T-cell (primary cell): ENCODE measurements at places on chromosomes 5 and 9. TPM values are rescaled to one million over a fixed set of nuclear protein-coding genes. Genes with fewer than 3 reads are reported as not detected.

The FAT2 gene
- total RNA-seq, result not detected

The RNF208 gene
- 1.5 TPM for total RNA-seq

The TPPP gene
- total RNA-seq, result 1.2 TPM

The LCN2 gene
- not detected for total RNA-seq

The CRB2 gene
- total RNA-seq, result not detected

The AQP3 gene
- 85.7 TPM for total RNA-seq

The ATP6V0E1 gene
- total RNA-seq, result 156 TPM

The CACFD1 gene
- total RNA-seq, result 3.6 TPM

The PCDHB6 gene
- total RNA-seq, result not detected

The GFPT2 gene
- 1.6 TPM for total RNA-seq

The CAMK4 gene
- 232 TPM for total RNA-seq

The KIAA0825 gene
- total RNA-seq, result 1.6 TPM

The SH3TC2 gene
- not detected for total RNA-seq
